T-cell (primary cell): ENCODE measurements at places on chromosomes 13 and 19.

DNA sequence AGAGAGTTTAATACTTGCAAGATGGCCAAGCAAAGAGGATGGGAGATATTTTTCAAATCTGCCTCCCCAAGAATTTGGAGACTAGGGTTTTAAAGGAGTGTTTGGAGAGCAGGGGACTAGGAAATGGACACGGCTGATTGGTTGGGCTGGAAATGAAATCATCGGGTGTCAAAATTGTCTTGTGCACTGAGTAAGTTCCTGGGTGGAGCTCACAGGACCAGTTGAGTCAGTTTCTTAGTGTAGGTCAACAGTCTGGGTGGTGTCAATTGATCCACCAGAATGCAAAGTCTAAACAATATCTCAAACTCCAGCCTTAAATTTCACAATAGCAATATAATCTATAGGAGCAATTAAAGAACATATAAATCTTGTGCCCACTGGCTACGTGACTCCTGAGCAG is 23.0 kb upstream of the CEACAM4 start:
- DNase-seq: no peak

GRCh38 chr13:86684402-86684801 is 885.2 kb upstream of the SLITRK6 start:
- no peak for DNase-seq

GRCh38 chr13:33169273-33169980 is 116.1 kb downstream of the STARD13 start:
- no peak for DNase-seq

- no peak for DNase-seq
Measured at GRCh38 chr19:38293281-38293680, 10.8 kb upstream of the C19orf33 start.

DNA sequence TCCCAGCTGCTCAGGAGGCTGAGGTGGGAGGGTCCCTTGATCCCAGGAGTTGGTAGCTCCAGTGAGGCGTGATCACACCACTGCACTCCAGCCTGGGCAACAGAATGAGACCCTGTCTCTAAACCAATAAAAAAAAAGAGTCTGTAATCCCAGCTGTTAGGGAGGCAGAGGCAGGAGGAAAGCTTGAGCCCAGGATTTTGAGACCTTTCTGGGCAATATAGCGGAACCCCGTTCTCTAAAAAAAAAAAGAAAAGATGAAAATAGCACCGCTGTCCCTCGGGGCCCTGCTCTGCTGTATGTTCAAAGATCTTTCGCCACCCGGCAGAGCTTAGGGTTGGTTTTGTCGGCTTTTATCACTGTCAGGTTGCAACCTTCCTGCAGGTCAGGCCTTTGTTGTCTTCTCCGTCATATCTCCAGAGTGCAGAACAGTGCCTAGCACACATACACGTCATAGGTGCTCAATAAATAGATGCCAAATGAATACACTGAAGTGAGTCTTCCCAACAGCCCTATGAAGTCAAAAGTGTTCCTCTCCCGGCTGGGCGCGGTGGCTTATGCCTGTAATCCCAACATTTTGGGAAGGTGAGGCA is 13.4 kb upstream of the BCAM start:
- DNase-seq: no peak
